ENCODE measurements at places on chromosomes 5 and 9.

GRCh38 chr5:142922223-142922952 lies 152.2 kb downstream of the ARHGAP26 start:
- peak; percentile 8 for DNase-seq

GRCh38 chr5:82312373-82312856 lies 34.3 kb upstream of the RPS23 start:
- peak; percentile 4 for DNase-seq

GRCh38 chr9:8895861-8896224 lies 1096.3 kb upstream of the DMAC1 start:
- DNase-seq = no peak

- DNase-seq = no peak
These were observed 3.2 kb downstream of the NEK6 start for GRCh38 chr9:124260769-124261603.

DNA sequence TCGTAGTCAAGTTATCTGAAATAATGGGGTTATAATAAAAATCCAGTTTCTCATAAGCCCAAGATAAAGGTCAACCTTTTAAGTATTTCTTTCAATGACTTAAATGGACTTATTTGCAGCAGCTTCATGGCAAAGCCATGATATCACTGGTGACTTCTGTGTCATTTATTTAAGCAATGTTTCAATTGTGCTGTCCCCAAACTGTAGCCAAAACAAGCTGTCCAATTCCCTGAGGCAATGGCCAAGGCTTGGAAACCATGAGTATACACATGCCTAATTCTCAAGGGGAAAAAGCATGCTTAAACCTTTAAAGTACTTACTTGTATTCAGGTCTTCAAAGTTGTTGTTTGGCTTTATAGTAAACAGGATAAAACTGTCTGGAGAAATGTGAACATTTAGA lies 376.4 kb upstream of the TNC start:
- no peak for DNase-seq

DNA sequence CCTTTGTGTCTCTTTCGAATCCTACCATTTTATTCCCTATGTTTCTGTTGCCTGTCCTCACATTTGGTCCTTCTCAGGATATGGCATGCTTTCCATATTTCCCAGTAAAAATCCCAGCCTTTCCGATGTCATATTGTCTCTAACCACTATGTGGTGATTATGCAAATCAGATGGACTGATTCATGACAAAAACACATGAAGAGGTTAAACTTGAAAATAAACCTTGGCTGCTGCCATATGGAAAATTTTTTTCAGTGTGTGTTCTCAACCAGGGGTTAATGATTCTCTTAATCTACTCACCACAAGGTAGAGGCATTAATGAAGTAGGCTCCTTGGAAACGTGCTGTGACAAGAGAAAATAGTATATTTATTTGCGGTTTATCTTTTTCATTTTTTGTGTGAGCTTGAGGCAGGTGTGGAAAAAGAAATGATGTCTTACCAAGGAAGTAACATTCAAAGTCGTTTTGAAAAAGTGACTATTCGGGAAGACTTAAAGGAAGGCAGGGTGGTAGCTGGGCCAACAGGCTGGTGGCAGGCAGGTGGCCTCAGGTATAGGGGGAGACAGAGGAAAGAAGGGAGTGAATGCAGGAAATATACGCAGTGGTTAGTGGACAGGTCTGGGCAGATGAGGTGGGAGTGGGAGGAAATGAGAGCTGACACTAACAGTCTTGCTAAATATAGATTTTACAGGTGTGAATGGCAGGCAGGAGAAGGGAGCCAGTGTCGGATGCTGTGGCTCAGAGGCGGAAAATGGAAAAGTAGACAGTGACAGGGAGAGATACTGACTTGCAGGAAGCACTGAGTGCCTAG lies 46.2 kb downstream of the DMRT2 start:
- no peak for DNase-seq

GRCh38 chr9:90956026-90956810 lies 154.6 kb downstream of the SYK start:
- DNase-seq = no peak

DNA sequence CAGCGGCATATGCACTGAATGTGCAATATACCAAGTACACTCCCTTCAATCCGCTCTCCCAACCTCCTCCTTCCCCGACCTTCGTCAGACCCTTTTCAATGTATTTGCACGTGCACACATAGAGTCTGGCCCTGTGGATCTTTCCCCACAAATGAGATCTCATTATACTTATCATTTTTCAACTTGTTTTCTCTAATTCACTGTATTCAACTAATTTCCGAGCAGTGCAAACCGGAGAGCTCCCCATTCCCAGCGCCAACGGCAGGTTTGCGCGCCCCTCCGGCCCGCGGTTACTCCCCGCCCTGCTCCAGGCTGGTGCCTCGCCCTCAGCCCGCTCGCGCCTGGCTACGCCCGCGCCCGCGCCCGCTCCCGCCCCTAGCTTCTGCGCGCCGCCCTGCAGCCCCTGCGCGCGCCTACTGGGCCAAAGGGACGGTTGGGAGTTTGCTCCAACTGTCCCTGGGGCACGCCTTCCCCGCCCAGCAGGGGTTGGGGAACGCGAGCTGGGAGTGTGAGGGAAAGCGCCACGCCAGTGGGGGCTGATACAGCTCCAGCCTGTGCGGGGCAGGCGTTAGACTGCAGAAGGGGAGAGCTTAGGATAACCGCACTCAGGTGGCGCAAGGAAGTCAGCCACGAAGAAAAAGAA lies 3.3 kb upstream of the CDC20B start:
- no peak for DNase-seq

DNA sequence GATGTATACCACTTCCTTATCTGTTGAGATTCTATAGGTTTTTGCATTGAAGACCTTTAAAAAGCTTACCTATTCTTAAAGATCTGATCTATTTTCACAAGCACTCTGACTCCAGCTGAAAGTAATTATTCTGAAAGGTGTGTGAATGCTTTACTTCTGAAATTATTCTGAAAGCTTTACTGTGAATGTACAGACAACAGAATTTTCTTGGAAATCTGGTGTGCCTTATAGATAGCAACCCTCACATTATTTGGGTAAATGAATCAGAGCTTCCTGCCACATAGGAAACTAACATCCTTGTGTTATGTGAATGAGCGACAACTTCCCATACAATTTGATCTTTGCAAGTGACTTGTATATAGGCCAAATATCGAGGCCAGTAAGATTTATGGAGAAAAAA lies 6.5 kb downstream of the CDO1 start:
- no peak for DNase-seq

DNA sequence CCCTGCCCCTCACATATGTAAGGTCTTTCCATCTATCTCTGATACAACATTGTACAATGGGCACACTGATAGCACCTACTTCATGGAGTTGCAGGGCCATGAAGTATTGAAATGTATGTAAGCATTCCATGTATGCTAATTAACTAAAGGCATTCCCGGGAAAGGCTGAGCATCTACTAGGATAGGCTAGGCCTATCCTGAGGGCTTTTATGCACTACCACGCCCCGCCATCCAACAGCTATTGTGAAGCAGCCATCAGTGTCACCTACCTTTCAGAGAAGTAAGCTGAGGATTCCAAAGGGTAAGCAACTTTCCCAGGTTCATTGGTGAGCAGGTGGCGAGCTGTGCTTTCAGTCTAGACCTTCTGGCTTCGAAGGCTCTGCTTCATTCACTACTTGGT lies 47.6 kb downstream of the NSG2 start:
- DNase-seq = no peak

DNA sequence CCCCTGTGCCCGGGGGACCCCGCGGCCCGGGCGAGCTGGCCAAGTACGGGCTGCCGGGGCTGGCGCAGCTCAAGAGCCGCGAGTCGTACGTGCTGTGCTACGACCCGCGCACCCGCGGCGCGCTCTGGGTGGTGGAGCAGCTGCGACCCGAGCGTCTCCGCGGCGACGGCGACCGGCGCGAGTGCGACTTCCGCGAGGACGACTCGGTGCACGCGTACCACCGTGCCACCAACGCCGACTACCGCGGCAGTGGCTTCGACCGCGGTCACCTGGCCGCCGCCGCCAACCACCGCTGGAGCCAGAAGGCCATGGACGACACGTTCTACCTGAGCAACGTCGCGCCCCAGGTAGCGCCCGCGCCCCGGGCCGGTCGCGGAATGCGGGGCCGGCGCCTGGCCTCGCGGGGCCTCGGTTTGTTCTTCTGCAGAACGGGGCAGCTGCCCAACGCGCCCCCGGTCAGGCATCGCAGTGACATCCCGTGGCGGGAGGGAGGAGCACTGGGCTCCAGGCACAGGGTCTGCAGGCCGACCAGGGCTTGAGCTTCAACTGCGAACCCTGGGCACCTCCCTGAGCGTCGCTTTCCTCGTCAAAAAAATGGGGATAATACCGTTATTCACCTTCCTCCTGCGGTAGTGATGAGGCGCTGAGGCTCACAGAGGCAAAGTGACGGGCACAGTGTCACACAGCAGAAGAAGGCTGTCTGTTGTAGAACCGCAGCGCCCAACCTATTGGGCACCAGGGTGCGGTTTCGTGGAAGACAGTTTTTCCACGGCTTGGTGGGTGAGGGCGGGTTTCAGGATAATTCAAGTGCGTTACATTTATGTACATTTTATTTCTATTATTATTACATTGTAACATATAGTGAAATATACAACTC lies 777 bp downstream of the ENDOG start:
- DNase-seq = peak; percentile 48

DNA sequence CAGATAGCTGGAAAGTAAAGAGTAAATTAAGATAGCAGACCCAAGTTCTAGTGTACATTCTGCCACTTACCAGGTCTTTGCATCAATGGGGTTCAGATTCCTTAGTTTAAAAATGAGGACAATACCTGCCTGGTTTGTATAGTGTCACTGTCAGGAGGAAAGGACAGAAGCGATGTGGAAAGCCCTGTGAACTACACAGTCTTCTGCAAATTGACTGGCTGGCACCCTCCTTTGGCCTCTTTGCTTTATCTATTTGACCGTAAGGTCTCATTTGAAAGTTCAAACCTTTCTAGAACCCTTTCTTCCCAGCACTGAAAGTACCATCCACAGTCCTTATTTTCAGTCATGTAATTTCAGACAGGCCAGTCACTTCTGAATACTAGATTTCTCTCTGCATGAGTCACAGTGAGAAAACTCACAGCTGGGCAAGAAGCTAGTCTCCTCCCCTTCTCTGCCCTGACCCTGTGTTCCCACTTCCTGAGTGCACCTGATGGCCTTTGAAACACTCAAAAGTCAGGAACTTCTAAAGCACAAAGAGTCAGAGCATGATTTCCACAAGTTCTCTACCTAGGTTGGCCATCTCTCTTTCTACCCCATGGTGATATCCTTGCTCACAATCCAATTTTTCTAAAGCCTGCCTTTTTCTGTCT lies 91.3 kb upstream of the RASEF start:
- peak; percentile 10 for DNase-seq

DNA sequence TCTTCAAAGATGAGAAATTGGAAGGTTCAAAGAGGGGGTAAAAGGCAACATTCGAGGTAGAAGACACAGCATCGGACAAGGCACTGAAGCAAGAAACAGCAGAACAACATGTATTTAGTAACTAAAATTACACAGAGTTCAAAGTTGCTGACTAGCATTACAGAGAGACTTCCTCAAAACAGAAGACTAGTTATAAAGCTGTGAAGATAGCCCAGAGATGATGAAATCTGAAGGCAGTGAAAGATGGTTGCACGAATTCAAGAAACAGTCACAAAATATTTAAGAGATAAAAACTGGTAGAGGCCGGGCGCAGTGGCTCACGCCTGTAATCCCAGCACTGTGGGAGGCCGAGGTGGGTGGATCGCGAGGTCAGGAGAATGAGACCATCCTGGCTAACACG lies 16.3 kb downstream of the MAPKAP1 start:
- DNase-seq = no peak

GRCh38 chr9:129671519-129671918 lies 6.1 kb downstream of the PRRX2 start:
- DNase-seq = no peak

DNA sequence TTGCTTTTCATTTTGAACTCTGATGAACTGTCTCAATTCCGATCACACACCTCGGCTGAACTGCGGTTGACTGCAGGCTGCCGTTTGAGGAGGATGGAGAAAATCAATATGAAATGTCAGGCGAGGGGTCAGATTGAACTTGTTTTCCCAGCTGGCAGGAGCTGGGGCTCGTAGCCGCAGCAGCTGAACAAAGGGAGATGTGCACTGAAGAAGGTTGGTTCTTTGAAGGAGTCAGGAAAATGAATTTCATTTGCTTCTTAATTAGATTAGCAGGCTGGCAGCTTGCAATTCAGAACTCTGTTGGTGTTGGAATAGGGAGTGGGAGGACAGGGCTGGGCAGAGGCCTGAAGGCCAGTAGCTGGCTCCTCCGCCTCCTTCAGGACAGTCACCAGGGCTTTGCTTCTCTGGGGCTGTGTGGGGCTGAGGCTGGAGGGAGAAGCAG lies 117.4 kb upstream of the GPR151 start:
- no peak for DNase-seq

- no peak for DNase-seq
These were observed 13.1 kb downstream of the TMOD1 start for GRCh38 chr9:97514531-97514930.

DNA sequence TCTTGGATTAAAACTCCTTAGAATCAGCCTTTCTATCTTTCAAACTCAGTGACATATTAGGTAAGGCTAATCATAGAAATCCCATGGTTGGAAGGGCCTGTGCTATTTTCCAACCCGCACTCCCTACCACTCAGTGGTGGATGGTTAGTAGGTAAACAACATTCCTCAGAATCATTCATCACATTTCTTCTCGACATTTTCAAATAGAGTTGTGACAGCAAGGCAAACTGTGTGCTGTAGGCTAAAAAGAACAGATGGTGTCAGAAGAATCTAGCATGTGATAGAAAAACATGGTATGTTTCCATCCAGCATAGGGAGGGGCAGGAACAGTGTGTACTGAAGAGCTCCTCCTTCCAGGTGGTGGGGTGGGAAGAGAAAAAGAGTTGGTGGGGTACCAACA lies 227.3 kb upstream of the NMUR2 start:
- DNase-seq = no peak

DNA sequence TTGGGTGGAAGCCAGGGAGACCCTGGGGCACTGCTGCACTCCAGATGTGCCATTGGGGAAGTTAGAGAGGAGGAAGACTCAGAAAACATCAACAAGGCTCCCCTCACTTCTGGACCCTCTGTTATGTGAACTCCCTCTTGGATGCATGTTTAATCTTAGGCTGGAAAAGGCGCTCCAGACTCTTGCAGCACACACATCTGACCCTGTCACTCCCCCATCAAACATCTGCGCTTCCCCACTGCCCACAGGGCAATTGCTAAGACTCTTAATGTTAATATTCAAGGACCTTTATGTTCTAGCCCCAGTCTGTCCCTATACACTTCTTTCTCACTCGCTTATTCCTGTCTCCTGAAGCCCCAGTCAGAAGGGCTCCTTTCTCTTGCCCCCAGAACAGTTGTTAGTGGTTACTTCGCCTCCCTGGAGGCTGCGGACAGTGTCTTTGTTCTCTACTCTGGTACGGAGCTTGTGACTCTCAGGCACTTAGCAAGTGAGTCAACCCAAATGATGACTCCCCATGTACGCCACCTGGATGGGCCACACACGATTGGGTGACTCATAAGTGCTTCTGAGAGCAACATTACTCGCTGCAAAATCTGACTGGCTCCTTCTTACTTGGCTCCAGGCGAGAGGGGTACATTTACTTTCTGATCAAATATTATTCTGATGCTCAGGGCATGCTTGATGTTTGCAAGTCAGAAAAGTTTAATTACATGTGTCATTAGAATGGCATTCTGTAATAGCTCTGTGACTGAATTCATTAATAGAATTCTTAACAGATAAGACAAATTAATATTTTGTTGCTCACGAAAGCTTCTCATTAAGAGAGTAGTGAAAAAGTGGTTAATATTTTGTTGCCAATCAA lies 193.6 kb downstream of the HSPA4 start:
- no peak for DNase-seq
